ENCODE measurements at places on chromosomes 1 and 21.
A peak's percentile ranks its signal among the peaks of the same experiment; 100 is the strongest.

DNA sequence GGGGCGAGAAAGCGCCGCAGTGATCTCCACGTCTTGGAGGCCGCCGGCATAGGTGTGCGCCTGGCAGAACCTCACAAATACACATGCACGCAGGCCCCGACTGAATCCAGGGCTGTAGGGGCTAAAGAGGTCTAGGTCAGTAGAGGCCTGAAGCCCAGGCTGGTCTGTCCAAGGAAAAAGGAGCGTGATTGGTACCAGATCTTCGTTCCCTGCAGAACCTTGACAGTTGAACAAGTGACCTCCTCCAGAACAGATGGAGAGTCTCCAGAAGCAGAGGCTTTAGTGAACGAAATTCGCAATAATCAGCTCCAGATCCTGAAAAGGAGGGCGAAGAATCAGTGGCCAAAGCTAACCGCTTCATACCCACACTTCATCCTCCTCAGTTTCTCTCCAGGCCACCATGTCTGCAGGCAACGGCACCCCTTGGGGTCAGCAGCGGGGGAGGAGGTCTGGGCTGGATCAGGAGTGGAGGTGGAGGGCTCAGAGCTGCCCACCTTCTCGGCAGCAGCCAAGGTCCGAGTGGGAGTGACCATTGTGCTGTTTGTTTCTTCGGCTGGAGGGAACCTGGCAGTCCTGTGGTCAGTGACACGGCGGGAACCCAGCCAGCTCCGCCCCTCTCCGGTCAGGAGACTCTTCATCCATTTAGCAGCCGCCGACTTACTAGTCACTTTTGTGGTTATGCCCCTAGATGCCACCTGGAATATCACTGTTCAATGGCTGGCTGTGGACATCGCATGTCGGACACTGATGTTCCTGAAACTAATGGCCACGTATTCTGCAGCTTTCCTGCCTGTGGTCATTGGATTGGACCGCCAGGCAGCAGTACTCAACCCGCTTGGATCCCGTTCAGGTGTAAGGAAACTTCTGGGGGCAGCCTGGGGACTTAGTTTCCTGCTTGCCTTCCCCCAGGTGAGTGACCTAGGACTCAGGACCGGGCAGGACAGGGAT lies 749 bp upstream of the PEX11B start:
- peak; percentile 88 for DNase-seq

- DNase-seq = peak; percentile 88
These were observed 246.5 kb upstream of the USP25 start for GRCh38 chr21:15483138-15483780.

DNA sequence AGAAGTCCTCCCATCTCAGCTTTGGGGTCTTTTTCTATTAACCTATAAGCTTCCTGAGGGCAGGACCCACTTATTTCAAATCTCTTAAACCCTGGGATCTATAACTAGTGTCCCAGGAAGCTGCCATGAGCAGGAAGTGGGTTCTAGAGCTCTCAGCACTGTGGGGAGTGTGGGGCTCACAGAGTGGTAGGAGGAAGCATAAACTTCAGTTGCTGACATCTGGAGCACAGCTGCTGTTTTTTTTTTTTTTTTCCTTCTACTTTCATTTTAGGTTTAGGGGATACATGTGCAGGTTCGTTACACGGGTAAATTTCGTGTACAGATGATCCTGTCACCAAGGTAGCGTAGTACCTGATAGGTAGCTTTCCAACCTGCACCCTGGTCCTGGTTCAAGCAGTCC lies 59.3 kb downstream of the AK4 start:
- no peak for DNase-seq

- DNase-seq = no peak
These were observed 222.4 kb upstream of the JUN start for GRCh38 chr1:59006289-59006658.

GRCh38 chr1:224739303-224739996 lies 123.3 kb downstream of the CNIH3 start:
- no peak for DNase-seq

- DNase-seq = no peak
These were observed 167.3 kb upstream of the KCNJ6 start for GRCh38 chr21:38083535-38083934.

- DNase-seq = no peak
These were observed 19.1 kb upstream of the EDN2 start for GRCh38 chr1:41503538-41504113.

- no peak for DNase-seq
These were observed 110.2 kb upstream of the L1TD1 start for GRCh38 chr1:62084310-62084890.

- no peak for DNase-seq
These were observed 8.4 kb upstream of the GSTM3 start for GRCh38 chr1:109749221-109749620.

- no peak for DNase-seq
These were observed 7.3 kb downstream of the RNU1-2 start for GRCh38 chr1:16903054-16903453.

DNA sequence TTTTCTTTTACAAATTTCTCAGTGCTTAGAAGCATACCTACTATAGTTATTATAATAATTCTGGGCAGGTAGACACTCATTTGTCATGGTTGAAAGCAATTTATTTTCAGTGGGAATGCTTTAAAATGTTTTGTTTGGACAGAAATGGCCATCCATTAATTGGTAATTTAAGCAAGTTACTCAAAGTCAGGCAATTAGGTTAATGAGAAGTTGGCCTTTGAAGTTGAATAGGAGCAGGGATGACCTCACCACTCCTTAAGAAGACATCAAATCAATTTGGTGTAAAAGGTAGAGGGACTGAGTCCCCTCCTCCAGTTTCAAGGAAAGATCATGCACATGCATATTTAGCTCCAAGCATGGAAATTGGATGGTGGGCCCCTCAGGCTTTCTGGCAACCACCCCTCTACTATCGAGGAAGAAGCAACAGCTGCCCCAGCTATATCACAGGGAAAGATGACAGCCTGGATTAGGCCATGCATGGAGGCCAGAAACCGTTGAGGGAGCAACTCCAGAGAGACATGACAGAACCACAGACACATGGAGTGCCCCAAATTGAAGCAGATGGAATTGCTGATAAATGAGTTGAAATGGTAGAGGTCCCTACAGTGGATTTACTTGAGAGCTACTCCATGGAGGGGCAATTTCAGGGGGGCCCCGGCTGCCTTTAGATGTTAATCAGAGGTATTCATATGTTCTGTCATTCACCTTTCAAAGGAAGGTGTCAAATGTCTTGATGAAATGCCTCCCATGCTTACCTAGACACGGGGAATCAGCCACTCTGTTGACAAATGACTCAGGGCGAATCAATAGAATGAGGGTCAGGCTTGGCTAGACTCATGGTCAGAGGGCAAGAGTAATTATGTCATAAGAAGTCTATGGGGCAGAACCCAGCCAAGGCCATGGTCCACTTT lies 26.7 kb downstream of the HLX start:
- DNase-seq = no peak

DNA sequence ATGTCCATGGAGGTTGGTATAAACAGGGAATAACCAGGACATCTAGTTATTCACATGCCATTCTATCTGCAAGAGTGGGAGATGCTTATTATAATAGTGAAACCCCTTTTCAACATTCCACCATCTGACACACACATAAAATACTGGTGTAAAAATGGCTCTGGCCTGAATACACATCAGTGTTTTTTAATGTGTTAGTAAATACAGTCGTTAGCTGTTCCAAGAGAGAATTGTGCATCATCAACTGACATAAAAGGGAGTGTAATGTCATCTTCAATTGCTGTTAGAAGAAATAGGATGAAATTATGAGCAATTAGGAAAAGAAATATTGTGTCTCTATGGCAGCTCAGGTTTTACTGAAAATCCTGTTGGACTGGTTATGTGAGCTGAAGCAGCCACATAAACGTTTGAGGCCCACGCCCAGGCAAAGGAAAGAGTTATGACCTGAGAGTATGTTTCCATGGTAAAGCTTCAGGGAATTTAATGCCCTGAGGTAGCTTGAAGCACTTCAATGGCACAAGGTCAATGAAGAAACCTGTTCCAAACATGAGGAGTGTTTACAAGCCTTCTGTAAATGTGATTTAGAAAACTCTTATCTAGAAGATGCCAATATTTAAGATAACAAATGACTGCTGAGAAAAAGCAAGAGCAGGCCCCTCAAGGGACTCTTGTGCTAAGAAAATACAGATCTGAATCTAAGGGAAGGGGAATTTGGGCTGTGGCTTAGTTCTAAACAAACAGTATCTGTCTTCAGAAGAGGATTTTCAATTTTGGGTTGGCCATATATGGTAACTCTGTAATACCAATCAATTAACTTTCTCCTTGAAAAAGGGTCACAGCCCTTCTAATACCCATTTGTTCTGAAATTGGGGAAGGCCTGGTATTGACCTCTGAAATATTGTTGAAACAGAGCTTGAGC lies 384.3 kb downstream of the SEC16B start:
- no peak for DNase-seq

GRCh38 chr1:221350091-221350490 lies 391.8 kb downstream of the DUSP10 start:
- DNase-seq = no peak

- DNase-seq = peak; percentile 71
These were observed 46.2 kb upstream of the SLC44A3 start for GRCh38 chr1:94773931-94774422.
